HEK293T (cell line): ENCODE measurements at places on chromosomes 5 and 9.

DNA sequence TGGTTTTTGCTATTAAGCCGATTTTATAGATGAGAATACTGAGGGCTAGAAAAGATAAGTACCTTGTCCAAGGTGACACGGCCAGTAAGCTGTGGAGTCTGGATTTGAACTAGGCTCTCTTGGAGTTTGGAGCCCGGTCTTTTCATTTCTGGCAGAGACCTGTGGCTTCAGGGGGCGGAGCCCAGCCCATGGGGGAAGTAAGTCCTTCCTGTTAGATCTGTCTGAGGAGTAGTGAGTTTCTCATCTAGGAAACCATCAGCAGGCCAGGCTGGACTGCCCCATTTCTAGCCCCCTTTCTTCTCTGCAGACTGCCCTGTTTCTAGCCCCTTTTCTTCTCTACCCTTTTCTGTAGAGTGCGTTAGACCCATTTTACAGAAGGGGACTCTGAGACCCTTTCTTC, 521 bp upstream of the PTGS1 start:
- no peak for DNase-seq

DNA sequence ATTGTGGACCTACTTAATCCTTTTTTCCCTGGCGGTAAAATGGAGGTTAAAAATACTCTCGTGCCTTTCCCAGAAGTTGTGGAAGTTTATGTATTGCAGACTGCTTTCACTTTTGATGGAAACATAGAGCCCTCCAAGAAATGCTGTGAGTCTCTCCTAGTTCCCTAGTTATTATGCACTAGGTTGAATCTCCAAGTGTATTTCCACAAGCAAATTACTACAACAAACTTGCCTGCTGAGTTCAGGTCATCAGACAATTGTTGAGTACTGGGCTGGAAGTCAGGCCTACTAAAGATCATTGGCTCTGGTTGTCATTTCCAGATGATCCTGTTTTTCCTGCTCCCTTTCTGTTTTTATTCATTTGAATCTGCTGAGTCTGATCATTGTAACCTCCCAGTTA, 104.1 kb downstream of the CD180 start:
- no peak for DNase-seq

DNA sequence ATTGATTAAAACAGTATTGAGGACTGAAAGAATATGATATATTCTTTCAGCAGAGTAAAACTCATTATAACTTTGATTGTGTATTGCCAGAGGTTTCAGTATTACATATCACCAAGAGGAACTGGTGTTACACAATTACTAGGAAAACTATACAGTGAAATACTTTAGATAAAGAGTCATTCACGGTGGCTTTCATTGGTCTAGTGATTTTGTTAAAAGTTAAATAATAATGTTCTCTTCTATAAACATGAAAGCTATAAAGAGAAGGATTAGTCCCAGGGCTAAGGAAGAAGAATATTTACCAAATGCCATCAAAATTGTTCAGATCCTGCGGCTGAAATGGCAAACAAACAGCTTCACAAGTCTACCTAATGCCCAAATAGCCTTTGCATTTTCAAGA, 306.2 kb downstream of the SEMA5A start:
- no peak for DNase-seq

GRCh38 chr5:35780236-35780635, 76.5 kb upstream of the IL7R start:
- no peak for DNase-seq

DNA sequence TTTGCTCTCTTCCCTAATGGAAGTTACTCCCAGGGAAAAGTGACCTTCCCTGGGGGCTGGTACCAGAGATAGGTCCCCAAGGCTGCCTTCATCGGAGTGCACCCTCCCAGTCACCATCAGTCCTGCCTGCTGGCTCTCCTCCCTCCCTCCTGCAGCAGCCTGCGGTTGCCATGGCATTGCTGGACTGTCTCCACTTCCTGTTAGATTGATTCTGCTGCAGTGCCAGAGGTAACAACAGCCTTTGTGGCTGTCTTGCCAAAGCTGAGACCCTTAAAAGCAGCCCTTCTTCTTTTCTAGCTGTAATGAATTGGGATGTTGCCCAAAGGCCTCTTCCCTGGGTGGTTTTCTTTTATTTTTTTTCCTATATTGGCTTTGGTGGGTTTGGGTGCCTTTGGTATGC, 78.1 kb upstream of the PRLR start:
- no peak for DNase-seq

DNA sequence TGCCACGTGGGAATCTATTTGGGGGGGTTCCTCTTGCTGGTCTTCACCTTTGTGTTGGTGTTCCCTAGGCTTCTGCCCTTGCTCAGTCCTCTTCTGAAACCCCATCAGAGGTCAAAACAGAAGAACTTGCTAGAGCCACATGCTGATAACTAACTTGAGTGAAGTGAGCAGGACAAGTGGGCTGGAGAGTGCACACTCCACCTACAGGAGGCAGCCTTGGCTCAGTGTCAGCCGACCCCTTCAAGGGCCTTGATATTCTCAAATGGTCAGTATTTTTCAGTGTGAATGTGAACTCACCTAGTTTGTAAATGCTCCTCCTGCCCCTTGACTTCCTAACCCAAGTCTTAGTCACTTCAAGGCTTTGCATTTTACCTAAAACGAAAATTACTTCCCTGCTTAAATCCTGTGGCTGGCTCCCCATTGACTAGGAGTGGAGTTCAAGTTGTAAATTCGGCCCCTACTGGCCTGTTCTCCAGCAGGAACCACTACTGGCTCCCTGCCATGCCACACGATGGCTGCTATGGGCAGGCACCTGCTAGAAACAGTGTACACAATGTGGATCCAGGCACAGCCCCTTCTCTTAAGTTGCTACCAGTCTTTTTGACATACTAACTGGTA, 3.6 kb upstream of the SLC1A3 start:
- DNase-seq: peak; percentile 28

DNA sequence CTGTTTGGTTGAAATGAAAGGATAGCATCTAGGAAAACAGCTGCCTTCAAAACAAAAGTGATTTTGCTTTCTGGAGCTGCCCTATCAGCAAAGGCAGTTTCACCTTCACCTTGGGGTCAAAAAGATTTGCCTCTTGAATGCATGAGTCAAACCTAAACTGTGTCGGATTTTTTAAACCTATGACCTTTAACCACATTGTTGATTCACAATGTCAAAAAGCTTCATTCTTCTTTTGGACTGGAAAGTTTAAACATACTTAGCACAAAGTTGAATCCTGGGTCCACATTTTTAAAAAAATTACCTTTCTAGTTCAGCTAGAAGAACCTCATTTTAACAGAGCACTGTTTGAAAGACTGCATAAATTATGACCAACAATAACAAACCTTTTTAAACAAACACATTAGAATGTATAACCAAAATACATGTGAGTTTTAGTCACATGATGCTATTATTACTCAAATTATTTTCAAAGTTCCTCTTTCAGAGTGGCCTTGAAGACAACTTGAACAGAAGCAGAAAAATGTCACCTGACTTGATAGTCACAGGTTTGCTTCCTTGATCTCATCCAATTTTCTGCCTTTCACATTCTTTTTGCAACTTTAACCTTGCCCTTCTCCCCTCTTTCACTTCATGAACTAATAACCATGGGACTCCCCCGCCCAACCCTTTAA, 109.7 kb upstream of the LHFPL2 start:
- no peak for DNase-seq

DNA sequence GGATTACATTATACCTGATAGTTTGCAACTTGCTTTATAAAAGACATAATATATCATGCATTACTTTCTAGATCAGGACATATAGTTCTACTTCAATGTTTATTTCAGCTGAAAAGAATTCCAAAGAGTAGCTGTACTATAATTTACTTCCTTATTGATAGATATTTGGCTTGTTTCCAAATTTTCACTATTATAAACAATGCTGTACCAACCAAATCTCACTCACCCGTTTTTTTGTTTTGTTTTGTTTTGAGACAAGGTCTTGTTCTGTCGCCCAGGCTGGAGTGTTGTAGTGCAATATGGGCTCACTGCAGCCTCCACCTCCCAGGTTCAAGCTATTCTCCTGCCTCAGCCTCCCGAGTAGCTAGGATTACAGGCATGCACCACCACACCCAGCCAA, 132.7 kb downstream of the GNAQ start:
- DNase-seq: no peak

DNA sequence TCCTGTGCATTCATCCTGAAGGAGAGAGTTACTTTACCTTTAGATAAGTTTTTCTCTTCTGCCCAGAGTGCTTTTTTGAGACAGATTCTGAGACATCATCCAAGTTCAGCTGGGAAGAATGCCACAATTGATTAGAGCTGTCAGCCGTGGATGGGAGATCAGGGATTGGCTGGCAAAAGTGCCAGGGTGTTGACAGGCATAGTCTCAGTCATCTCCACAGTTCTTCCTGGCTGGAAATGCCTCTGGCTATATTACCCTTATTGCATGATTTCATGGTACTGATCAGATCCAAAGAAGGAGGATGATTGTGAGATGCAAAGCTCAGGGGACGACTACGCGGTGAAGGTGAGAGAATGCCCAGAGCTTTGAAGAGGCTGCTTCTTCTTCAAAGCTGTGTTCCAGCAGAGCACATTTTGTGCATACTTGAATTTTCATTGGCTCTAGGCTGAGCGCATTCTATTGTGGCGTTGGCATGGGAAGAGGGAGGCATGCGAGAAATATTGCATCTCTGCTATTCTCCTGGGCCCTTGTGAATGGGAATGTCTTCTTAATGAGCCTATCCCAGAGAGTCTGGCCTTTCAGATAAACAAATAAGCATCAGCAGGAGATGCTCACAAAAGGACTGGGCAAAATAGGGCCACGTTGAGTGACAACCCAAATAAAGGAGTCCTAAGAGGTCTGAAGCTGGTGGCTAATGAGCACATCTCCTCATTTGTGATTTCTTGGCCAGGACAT, 82.1 kb downstream of the GRIA1 start:
- DNase-seq: no peak

DNA sequence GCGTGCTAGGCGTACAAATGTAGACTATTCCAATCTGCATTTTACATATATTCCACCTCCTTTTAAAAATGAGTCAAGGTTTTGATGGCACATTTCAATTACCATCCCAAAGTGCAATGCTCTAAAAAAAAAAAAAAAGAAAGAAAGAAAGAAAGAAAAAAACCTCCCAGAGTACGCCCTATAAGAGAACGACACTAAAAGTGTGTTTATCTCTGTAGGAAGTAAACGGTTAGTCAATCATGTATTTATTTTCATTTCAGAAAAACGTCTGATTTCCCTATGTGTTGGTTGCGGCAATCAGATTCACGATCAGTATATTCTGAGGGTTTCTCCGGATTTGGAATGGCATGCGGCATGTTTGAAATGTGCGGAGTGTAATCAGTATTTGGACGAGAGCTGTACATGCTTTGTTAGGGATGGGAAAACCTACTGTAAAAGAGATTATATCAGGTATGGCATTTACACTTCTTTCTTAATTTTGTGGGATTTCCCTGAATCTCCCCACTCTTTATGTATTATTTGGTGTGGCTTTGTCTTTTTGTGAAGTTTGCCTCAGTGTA, 1.1 kb downstream of the ISL1 start:
- no peak for DNase-seq
